ENCODE measurements at places on chromosomes 7 and 10. TPM values are rescaled to one million over a fixed set of nuclear protein-coding genes. Genes with fewer than 3 reads are reported as not detected.

- no peak for DNase-seq
Measured at GRCh38 chr7:90603346-90603745, 7.2 kb downstream of the CDK14 start.

GRCh38 chr10:6578251-6578771 is 1.8 kb downstream of the PRKCQ start:
- no peak for DNase-seq

- no peak for DNase-seq
Measured at GRCh38 chr7:30699706-30700495, 17.6 kb upstream of the CRHR2 start.

DNA sequence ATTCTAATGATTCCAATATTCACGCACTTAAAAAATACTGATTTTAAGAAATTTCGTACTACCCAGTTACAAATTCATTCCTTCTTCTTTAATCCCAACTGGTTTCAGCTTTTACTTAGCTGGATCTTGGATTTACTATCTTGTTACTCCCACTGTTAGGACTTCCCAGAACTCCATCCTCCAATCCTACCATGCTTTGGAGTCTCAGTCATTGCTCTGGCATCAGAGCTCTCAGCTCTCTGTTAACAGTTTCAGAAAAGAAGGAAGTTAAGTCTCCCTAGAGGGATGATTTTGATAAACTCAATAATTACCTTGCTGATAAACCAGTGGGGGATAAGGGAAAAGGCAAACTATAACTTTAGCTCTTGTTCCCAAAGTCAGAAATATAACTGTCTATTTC is 9.5 kb downstream of the PPA1 start:
- DNase-seq, result no peak

Gene MSMB
- total RNA-seq, result not detected

Gene AFAP1L2
- total RNA-seq, result 7.0 TPM

Gene ANKRD7
- 1.1 TPM for total RNA-seq

Gene TBXAS1
- 3.9 TPM for total RNA-seq

Gene BAG3
- 164 TPM for total RNA-seq

Gene BBIP1
- total RNA-seq, result 25.1 TPM

Gene CPA2
- not detected for total RNA-seq

Gene GIMAP4
- total RNA-seq, result 31.2 TPM

Data from left ventricle myocardium inferior (tissue), 1 donor.